ENCODE measurements at places on chromosomes 5 and 9.

GRCh38 chr5:129125819-129126218 is 31.3 kb downstream of the ISOC1 start:
- no peak for DNase-seq

DNA sequence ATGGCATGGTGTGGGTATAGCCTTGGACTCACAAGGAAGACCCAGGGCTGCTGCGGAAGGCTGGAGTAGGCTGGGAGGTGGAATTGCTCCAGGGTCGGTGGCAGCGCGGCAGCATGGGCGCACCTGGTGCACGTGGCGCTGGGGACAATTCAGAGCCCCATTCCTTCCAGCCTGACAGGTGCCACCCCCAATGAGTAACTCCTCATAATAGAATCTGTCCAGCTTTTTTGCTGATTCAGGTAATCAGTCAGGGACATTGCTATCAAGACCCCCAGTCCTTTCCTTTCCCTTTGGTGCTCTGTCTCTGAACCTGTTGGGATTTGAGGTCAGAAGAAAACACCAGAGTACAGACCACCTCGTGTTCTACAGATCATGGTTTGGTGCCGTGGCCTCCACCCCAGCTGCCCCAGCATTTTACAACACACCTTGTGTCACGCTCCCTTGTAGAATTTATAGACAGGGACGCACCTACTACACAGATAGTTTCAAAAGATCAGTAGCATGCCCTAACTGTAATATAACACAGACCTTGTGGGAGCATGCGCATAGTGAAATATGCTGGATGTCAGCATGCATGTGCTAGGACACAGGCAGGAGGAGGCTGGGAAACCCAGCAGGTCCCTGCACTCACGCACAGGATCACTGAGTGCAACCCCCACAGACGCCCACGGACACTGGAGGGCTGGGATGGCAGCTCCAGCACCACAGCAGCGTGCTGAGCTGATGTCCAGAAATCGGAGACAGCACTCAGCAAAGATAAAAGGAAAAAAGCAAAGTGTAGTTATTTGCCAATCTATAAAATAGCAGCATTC is 47.9 kb upstream of the CTSL start:
- no peak for DNase-seq

DNA sequence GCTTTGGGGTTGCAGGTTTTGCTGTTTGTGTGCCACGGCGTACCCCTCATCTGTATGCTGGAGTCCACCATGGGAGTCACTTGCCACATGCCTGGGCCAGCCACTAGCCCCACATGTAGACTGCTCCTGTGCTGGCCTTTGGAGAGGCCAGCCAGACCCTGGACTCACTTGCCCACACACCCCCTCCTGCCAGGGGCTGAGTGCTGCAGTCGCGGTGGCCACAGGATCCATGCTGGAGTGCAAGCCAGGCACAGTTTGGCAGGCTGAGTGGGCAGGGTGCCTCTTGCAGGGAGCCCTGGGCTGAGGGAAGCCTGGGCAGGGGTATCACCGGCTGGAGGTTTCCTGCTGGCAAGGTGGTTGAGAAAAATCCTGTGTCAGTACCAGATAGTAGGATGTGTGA is 25.6 kb upstream of the GCNT1 start:
- no peak for DNase-seq

- no peak for DNase-seq
Measured at GRCh38 chr5:172799416-172799815, 28.4 kb upstream of the DUSP1 start.

DNA sequence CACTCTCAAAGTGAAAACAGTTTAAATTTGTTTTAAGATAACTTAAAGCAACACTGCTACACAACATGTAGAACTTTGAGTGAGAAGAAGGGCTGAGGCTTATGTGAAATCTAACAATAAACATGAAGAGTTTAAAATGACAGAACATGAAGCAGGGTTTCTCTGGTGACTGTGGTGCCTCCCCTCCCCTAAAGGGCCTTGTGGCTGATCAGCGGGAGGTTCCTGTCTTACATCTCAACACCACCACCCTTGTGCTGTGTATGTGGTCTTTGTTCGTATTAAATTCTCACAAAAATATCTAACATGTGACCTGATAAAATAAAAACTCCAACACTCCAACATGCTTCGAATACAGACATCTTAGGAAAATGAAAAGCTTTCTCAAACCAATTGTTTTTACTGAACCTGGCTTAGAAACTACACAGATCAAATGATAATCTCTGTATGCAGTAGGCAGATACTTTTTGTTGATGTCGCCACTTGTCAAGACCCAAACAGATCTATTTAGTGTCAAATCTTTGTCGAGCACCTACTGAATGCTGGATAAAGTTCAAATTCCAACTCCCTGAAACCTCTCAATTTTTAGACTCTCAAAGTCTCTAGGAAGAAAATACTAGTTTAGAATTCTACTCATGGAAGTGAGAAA is 9.9 kb upstream of the IQGAP2 start:
- DNase-seq, result no peak

- no peak for DNase-seq
Measured at GRCh38 chr5:1865948-1866347, 16.8 kb downstream of the IRX4 start.

DNA sequence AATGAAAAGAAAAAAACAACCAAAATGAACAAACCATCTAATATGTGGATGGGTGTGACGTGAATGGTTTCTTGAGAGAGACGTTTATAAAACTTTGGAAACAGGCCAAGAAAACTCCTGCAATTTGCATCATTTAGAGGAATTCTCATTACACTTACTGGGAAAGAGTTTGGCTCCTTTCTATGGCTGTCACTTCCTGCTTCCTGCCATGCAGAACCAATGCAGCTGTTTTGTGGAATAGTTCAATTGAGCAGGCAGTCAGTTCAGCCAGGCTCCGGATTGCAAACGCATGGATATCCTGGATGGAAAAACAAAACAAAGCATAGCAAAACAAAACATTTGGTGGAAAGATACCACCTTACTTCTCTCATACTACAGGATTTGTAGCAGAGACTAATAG is 36.6 kb downstream of the FAM114A2 start:
- DNase-seq, result no peak

- DNase-seq, result no peak
Measured at GRCh38 chr9:77486968-77487367, 161.2 kb downstream of the GNA14 start.

DNA sequence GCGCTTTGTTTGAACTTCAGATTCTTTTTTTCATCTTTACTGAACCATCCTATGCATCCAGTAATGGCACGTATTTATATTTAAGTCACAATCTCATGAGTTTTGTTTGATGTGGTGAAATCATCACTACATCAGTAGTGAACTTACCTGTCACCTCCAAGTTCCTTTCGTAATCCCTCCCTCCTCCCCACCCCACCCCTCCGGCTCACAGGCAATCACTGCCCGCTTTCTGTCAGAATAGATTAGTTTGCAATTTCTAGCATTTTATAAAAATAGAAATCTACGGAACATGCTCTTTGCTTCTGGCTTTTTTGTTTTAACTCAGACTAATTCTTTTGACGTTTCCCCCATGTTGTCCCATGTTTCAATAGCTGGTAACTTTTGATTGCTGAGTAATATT is 305.4 kb upstream of the IRX4 start:
- no peak for DNase-seq

DNA sequence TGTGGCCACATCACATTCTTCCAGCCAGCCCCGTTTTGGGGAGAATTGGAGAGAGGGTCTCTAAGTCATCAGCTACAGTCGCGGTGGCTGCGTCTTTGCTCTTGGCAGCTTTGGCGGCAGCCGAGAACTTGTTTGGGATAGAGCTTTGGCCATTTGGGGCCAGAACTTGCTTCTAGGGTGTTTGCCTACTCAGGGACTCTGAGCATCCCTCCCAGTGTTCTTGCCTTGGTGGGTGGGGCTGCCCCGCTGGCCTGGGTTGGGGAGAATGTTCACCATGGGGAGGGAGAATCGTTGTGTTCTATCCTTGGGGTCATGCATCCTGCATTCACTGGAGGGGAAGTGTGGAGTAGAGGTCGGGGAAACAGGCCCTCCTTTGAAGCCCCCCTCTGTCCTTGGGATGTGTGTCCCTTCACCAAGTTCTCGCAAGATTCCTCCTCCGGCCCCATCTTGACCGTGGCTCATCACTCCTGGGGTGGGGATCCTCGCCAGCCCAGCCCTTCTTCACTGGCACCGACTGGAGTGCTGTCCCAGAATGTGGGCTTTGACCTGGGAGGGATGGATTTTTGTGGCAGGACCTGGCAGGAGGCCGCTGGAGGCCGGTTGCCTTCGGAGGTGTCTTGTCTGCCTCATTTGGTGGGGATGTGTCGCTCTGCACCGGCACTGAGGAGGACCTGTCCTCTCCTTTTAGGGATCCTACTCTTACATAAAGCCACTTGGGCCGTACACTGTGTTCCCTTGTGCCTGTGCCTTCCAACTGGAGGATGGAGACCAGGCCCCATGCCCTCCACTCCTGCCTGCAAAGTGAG is 3.5 kb downstream of the PHF2 start:
- DNase-seq, result peak; percentile 32

GRCh38 chr9:121818016-121818661 is 166.7 kb downstream of the DAB2IP start:
- no peak for DNase-seq

GRCh38 chr9:6426117-6426516 is 13.1 kb downstream of the UHRF2 start:
- no peak for DNase-seq

DNA sequence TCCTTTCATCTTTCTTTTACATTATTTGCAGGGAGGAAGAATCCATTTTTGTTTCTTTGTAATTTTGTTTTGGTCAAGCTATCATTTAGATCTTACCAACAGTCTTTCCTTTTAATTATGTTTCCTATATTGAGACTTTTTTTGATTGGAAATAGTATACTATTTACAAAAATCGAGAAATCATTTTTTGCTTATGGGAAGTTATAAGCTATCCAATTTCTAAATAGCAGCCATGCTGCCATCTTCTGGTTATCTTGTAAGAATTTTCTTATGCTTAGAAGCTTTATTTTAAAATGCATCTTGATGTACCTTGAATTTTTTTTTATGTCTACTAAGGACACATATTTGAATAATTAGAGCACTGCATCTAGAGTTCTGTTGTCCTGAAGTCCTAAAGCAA is 821.2 kb downstream of the PTPRD start:
- DNase-seq, result no peak

GRCh38 chr5:64690417-64691151 is at the start of gene SHISAL2B:
Gene SHISAL2B (plus strand): TSS chr5:64690503. CDS start chr5:64690624, 121 bp downstream.
- DNase-seq, result peak; percentile 81

GRCh38 chr9:113011911-113012381 is at the start of gene ZNF883:
Gene ZNF883 (minus strand): TSS chr9:113012192.
- DNase-seq, result peak; percentile 82

DNA sequence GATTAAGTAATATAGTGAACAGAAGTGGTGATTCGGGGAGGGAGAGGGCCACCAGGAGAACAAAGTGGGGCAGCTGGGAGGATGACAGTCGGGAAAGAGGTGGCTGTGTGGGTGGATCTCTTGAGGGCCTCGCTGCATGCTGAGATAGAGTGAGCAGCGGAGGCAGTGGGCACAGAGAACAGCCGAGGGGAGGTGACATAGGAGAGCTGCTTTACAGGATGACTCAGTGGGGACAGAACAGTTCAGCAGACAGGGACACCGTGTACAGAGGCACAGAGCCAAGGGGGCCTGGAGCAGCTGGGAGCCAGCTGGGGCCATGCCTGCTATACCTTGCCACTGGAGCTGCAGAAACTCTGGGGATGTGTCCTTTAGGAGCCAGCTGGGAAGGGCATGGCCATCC is 273.9 kb downstream of the GADD45G start:
- peak; percentile 63 for DNase-seq

GRCh38 chr9:76045221-76045620 is 154.7 kb downstream of the PCSK5 start:
- DNase-seq, result no peak

DNA sequence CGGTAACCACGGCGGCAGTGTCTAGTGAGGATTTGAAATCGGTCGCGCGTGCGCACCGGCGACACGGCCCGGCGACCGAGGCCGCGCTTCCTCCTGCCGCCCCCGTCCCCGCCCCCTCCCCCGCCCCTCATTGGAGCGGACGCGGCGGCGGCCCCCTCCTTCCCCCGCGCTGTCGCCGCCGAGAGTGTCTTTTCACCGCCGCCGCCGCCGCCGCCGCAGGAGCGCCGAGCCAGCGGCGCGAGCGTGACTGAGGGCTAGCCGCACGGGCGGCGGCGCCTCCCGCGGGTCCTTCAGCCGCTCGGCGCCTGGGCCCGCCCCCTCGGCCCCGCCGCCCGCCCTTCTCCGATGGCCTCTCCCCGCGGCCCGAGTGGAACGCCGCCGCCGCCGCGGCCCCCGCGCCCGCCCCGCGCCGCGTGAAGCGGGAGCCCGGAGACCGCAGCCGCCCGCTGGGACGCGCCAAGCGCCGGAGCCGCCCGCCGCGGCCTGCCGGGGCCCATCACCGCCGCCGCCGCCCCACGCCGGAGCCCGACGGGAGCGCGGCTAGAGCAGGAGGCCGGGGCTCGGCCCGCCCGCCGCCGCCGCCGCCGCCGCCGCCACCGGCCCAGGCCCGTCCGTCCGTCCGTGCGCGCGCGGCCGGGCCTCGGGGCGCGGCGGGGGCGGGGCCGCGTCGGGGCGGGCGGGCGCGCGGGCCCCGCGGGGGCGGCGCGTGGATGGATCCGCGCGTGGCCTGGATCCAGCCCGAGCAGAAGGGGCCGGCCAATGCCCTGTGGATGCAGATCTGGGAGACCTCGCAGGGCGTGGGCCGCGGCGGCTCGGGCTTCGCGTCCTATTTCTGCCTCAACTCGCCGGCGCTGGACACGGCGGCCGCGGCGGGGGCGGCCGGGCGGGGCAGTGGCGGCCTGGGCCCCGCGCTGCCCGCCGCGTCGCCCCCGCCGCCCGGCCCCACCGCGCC is at the start of gene TENT4A:
TSS of gene TENT4A (plus strand) at position 159 of the 952 bp plus-strand sequence. CDS start at position 711, 552 bp downstream.
- no peak for DNase-seq

- no peak for DNase-seq
Measured at GRCh38 chr5:148214665-148215185, 11.9 kb downstream of the SPINK6 start.

- DNase-seq, result no peak
Measured at GRCh38 chr9:88187631-88188030, 49.4 kb upstream of the SPATA31C2 start.

DNA sequence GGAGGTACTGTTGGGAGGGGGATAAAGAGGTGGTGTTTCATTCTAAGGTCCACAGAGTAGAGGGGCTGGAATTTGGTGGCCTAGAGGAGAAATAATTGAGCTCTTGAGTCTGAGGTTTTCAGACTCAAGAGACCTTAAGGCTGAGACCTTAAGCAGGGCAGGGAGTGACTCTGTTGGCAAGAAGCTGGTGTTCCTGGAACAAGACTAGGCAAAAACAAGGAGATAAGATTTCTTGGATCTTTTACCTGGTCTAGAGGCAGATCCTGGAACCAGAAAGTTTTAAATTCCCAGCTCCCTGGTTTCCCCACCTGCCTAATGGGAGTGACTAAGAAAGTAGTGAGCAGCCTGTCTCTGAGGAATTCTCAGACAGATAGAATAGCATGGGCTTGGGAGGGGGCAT is 4.1 kb upstream of the CCL21 start:
- DNase-seq, result no peak

GRCh38 chr9:92140754-92141143 is 25.5 kb upstream of the SPTLC1 start:
- no peak for DNase-seq

DNA sequence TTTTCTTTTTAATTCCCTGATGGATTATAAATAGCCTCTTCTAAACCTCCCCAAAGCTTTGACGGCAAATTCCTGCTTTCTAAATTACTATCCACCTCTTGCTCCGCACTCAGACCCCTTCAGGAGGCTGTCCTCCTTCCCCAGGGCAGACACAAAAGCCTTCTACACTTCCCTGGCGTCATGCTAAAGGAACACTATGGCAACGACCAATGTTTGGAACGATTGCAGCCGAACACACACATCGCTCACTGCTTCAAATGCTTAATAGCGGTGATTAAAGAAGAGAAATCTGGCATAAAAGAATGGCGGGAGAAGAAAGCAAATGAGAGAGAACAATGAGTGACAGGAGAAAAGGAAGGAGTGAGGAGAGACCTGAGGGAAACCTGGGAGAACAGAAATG is 297.3 kb downstream of the MLLT3 start:
- no peak for DNase-seq
